ENCODE measurements at places on chromosomes 2 and 18.

DNA sequence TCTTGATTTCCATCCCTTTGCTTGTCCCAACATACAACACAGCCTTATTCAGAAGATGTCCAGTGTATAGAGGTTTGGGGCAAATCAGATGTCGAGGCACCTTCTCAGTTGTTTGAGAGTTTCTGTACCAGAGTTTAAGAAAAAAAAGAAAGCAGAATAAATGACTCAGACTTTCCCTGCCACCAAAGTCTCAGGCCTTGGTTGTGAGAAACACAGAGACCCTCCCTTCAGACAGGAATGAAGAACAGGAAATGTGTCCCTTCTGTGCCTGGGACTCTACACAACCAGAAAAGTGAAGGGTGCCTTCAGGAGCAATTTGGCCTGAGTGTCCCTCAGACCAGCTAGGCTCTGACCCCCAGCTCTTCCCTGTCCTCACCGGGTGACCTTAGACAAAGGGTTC lies 37.3 kb upstream of the REL start:
- DNase-seq: no peak

GRCh38 chr2:134988994-134989605 lies 58.1 kb downstream of the MAP3K19 start:
- peak; percentile 54 for DNase-seq

DNA sequence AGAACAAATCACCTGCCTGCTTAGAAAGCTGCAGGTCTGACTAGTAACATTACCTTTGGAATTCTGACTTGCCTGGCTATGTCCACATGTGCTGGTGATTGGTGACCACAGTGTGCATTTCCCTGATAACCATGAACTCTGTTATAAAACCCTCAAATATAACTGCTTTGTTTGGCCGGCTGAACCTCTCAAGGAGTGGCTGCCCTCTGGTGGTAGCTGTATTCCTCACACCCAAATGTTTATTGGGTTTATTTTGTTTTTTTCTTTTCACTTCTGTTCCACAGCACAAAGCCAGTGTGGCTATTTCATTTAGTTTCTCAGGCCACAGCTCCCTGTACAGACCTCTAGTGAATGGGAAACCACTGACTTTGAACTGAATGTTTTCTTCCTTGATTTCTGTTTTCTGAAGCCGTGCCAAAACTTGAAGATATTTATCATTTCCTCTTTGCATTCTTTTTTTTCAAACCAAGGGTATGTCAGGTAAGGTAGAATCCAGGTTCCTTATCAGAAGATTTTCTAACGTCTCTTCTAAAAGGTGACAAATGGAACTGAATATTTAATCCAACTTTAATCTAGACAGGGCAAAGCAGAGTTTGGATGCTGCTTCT lies 549.0 kb upstream of the VRK2 start:
- DNase-seq: peak; percentile 67

DNA sequence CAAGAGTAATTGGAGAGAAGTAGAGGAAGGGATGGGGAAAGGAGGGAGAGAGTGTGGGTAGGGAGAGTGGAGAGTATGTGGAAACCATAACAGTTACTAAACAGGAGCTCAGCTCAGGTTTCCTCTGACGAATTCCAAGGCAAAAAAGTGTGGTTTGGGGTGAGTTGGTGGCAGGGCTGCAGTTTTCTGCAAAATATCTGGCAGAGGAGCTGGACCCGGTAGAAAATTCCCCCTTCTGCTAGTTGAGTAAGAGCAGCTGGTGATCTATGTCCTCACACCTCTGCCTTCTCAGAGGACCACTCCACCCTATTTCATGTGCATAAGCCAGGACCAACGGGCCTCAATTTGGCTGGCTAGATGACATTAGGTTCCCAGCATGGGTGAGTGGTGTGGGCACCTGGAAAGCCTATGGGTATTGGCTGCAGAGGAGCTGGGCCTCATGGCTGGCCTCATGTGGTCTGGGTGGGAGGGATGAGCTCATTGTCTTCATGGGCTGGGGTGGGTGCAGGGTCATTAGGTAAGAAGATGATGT lies 13.2 kb downstream of the NRP2 start:
- no peak for DNase-seq

DNA sequence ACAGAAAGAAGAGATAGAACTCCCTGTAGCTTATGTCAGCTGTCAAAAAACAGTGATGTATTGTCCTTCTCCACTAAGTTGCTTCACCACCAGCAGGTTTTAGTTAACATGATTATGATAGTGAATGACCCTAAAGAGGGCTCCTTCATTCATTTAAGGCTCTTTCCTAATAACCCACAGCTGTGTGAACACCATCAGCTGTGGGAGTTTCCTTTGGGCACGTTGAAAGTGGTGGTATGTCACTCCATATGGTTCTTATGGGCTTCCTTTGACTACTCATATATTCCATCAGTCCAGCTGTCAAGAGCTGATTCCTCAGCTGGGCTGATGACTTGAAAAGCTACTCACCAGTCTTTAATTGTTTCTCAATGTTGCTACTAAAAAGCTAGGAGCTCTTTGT lies 210.3 kb downstream of the UBE2E3 start:
- DNase-seq: peak; percentile 2

- peak; percentile 50 for DNase-seq
Observed at GRCh38 chr2:11342551-11343367, 1.7 kb downstream of the ROCK2 start.

- no peak for DNase-seq
Observed at GRCh38 chr2:3806168-3806567, 102.8 kb downstream of the DCDC2C start.

GRCh38 chr2:126736133-126736874 lies 80.3 kb downstream of the GYPC start:
- DNase-seq: no peak

- no peak for DNase-seq
Observed at GRCh38 chr2:161228511-161229240, 68.4 kb downstream of the TANK start.

- DNase-seq: no peak
Observed at GRCh38 chr2:236857781-236858180, 227.9 kb upstream of the COPS8 start.

DNA sequence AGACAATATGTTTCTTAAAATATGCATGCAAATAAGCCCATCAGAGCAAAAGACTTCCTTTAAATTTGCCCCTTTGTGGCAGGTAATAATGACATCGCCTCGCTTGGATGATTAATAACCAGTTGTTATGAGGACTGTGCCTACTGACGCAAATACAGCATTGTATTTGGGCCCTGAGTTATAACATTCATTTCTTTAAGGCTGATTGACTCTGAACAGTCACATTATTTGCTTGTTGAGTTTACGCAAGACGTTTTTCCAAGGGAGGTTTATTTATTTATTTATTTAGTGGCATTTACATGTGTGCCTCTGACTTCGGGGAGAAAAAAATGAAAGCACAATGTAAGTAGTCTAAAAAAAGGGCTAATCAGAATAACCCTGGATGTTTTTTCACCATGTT lies 88.3 kb downstream of the SLC8A1 start:
- DNase-seq: no peak

- DNase-seq: no peak
Observed at GRCh38 chr2:33595385-33595784, 3.7 kb downstream of the FAM98A start.

- peak; percentile 98 for DNase-seq
Observed at GRCh38 chr2:45964223-45964841, 312.9 kb downstream of the PRKCE start.

GRCh38 chr2:166343467-166343866 lies 32.3 kb downstream of the SCN9A start:
- no peak for DNase-seq

- peak; percentile 80 for DNase-seq
Observed at GRCh38 chr2:226802573-226802972, 3.0 kb upstream of the IRS1 start.

- DNase-seq: no peak
Observed at GRCh38 chr2:120466704-120467054, 120.7 kb downstream of the INHBB start.

DNA sequence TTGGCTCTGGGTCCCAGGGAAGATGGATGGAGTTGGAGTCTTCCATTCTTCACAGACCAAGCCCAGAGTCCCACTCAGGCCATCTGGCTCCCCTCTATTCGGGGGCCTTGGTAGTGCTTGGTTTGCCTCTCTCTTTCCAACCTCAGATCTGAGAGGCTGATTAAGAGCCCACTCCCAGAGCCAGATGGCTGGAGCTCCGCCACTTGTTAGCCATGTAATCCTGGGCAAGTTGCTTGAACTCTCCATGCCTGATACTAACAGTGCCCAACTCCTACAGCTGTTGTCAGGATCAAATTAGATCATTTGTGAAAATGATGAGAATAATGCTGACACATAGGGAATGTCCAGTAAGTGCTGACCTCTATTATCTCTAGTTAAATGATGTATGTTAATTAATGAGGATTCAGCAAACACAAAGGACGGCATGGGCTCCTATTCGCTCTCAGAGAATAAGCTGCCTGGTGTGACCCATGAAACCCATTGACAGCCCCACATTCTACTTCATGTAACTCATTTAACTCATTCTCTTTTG lies 46.6 kb upstream of the SLC14A1 start:
- DNase-seq: no peak

- peak; percentile 35 for DNase-seq
Observed at GRCh38 chr2:212021947-212022346, 516.7 kb downstream of the ERBB4 start.

- DNase-seq: no peak
Observed at GRCh38 chr2:216081012-216081411, 597 bp downstream of the PECR start.

DNA sequence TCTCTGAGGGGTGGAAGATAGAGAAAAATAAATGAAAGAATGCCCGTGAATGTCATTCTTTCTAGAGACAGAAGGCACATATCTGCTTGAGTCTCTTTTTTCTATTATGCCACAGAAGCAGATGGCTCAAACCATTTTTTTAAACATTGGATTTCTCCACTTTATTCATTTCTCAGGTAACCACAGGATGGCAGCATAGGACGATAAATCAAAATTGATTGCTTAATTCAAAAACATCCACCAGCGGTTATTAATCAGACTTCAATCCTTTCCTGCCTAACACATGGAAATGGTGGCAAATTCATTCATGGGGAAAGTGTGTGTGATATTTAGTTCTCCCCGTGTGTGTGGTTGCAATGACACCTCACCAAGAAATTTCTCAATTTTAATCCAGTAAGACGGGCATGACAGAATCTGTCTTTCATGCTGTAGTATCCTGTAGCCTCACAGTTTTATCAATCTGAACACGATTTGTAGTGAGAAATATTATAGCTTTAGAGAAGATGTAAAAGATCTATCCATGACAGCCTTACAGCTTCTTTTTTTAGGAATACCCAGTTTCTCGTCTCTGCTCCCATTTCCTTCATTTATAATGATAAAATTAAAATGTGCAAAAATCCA lies 72.2 kb downstream of the DSC3 start:
- peak; percentile 53 for DNase-seq

GRCh38 chr18:57995331-57995730 lies 48.7 kb upstream of the NEDD4L start:
- no peak for DNase-seq

DNA sequence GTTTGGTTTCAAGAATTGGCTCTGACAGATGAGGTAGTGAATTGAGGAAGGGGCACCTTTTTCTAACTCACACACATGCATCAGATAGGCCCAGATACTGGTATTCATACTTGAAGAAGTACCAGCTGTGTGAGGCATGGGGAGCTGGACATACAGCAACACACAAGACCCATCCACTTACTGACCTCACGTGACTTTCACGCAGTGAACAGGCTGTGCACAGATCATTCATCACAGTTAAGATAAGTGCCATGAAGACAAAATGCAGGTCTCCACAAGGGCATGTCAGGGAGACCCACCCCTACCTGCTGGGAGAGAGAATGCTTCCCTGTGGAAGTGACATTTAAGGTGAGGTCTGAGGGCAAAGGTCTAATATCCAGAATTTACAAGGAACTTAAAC lies 38.6 kb downstream of the SP110 start:
- DNase-seq: no peak

- no peak for DNase-seq
Observed at GRCh38 chr18:56200381-56200911, 437.9 kb downstream of the TXNL1 start.

DNA sequence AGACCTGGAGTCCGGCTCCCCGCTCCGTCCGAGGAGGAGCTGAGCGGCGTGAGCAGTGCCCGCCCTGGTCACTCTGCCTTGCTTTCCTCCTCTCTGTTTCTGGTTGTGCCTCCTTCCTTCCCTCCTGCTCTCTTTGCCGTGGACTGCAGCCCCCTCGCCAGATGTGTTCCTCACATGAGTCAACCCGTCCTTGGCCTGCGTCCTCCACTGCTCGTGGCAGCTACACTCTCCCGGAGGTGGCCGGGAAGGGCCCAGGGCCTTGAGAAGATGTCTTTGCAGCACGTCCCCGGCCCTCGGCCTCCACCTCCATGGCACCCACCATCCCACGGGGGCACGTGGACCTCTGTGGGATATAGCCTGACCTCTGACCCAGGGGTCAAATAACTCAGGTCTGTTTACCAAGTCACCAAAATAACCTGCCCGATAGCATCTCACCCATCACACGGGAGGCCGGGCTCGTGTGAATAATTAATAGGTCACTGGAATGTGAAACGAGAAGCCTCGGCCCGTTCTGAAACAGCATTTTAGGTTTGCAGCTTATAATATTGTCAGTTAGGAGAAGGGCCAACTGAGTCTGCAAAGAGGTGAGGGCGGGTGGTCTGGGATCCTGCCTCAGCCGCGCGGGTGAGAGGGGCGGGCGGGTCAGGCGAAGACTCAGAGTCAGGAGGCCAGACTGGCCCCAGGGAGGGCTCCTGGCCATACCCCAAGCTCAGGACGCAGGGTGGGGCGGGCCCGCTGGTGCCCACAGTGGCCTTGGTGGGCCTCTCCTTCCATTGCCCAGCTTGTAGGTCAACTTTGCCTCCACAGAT lies 42.6 kb downstream of the NFATC1 start:
- DNase-seq: no peak

- peak; percentile 23 for DNase-seq
Observed at GRCh38 chr2:85524336-85524908, 14.5 kb upstream of the MAT2A start.

DNA sequence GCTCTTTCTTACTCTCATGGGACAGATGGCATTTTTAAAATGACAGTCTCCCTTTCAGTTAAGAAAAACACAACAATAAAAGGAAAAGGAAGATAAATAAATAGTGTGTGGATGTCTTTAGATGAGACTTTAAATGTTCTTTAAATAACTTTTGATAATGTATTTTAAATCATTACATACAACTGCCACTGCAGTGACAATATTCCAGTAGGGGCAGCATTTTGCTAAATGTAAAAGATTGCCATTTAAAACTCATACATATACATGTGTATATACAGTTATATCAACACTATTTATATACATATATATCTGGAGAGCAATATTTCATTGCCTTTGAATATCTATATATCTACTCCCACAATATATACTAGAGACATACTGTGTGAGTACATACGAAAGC lies 90.7 kb downstream of the INO80D start:
- DNase-seq: no peak

- no peak for DNase-seq
Observed at GRCh38 chr2:63514237-63514716, 74.0 kb downstream of the WDPCP start.

DNA sequence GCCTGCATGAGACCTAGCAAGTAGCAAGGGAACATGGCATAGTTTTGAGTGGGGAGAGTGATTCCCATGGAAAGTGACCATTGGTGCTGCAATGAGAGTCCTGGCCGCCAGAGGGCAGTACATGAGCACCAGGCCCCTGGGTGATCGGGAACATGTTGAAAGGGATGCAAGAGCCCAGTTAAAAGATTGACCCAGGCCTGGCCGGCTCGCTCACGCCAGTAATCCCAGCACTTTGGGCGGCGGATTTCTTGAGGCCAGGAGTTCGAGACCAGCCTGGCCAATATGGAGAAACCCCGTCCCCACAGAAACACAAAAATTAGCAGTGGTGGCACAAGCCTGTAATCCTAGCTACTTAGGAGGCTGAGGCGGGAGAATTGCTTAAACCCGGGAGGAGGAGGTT lies 22.2 kb downstream of the FAP start:
- DNase-seq: peak; percentile 69

GRCh38 chr2:122100756-122101155 lies 345.3 kb downstream of the TSN start:
- peak; percentile 40 for DNase-seq
